ENCODE measurements at places on chromosomes 3 and 15. TPM values are rescaled to one million over a fixed set of nuclear protein-coding genes. Genes with fewer than 3 reads are reported as not detected.

Gene EEFSEC
- 11.6 TPM for polyA plus RNA-seq

Gene DCUN1D1
- 20.1 TPM for polyA plus RNA-seq

Gene SH3GL3
- polyA plus RNA-seq, result 13.7 TPM

Gene USP50
- not detected for polyA plus RNA-seq

Gene SLC15A2
- polyA plus RNA-seq, result 0.28 TPM

Gene TGM4
- polyA plus RNA-seq, result not detected

Gene PEX5L
- not detected for polyA plus RNA-seq

Gene LRRC34
- not detected for polyA plus RNA-seq

Gene WNT7A
- polyA plus RNA-seq, result not detected

Gene SPINT1
- polyA plus RNA-seq, result 2.3 TPM

Gene SMCO1
- not detected for polyA plus RNA-seq

Gene GOLGA8S
- not detected for polyA plus RNA-seq

Gene GOLGA6L9
- 11.4 TPM for polyA plus RNA-seq

Gene GHSR
- polyA plus RNA-seq, result not detected

Gene FURIN
- polyA plus RNA-seq, result 50.3 TPM

Gene GUCA1C
- polyA plus RNA-seq, result not detected

Gene ADGRG7
- polyA plus RNA-seq, result 0.12 TPM

Gene SCN11A
- not detected for polyA plus RNA-seq

Gene P3H2
- polyA plus RNA-seq, result 0.04 TPM

Gene MASP1
- not detected for polyA plus RNA-seq

Gene SLC27A2
- 16.6 TPM for polyA plus RNA-seq

Gene MRAS
- polyA plus RNA-seq, result 5.4 TPM

Gene CYP1A2
- polyA plus RNA-seq, result not detected

Gene POPDC2
- 0.32 TPM for polyA plus RNA-seq

Gene MDFIC2
- polyA plus RNA-seq, result not detected

Gene ANKRD63
- 0.63 TPM for polyA plus RNA-seq

Gene SUSD5
- not detected for polyA plus RNA-seq

Gene MAP3K13
- polyA plus RNA-seq, result not detected

Gene P2RY1
- 17.8 TPM for polyA plus RNA-seq

Gene ISLR
- not detected for polyA plus RNA-seq

Gene ONECUT1
- polyA plus RNA-seq, result not detected

Gene GOLGA6D
- not detected for polyA plus RNA-seq

Gene FBXL2
- 6.3 TPM for polyA plus RNA-seq

Gene RTP3
- polyA plus RNA-seq, result not detected

Gene SLCO3A1
- 0.61 TPM for polyA plus RNA-seq

Gene FOXL2
- polyA plus RNA-seq, result 14.3 TPM

Gene PP2D1
- polyA plus RNA-seq, result not detected

Gene ST8SIA2
- polyA plus RNA-seq, result not detected

Gene TRH
- polyA plus RNA-seq, result not detected

Gene SLC24A5
- not detected for polyA plus RNA-seq

Gene CFAP100
- not detected for polyA plus RNA-seq

Gene BDH1
- 0.69 TPM for polyA plus RNA-seq

Gene TRIP4
- polyA plus RNA-seq, result 17.2 TPM

Gene CCR3
- polyA plus RNA-seq, result not detected

Gene XCR1
- not detected for polyA plus RNA-seq

Gene EFCC1
- not detected for polyA plus RNA-seq

Gene RAB8B
- polyA plus RNA-seq, result 17.6 TPM

Gene SELENOS
- 54.8 TPM for polyA plus RNA-seq

Gene UBA7
- 3.3 TPM for polyA plus RNA-seq

Gene CIDEC
- not detected for polyA plus RNA-seq

Gene FHIT
- polyA plus RNA-seq, result 3.3 TPM

Gene MESP2
- 0.37 TPM for polyA plus RNA-seq
